ENCODE measurements at places on chromosomes 2 and 18.

- no peak for DNase-seq
These were observed 14.6 kb downstream of the TTR start for GRCh38 chr18:31606265-31606664.

- DNase-seq = peak; percentile 80
These were observed 336.7 kb upstream of the CNTNAP5 start for GRCh38 chr2:123688231-123688940.

GRCh38 chr2:122523143-122523542, 767.7 kb downstream of the TSN start:
- no peak for DNase-seq

DNA sequence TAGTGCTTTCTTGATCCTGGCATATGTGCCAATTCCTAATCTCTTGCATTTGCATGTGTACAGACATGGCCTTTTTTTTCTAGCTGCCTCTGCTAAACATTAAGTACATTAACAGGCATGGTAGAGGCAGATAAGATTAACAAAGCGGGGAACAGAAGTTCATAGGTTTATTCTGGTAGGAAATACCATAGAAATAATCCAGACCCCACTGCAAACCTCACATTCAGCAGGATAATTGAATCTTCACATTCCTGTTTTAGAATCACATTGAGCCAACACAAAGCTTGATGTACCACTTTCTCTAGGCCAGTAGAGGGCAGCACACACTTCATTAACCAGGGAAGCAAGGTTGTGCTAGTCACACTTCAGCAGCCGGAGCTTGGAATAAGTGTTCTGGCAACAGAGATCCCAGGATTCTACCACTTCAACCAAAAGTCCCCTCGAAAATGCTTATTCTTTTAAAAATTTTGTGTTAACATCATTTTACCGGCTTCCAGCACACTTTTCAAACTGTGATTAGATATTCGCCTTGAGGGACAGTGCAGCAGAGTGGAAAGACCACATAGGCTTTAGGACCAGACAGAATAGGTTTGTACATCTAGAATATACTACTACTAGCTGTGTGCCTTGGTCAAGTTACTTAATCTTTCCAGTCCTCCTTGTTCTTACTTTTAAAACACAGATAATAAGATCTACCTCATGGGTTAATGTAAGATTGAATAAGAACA, 420.2 kb upstream of the CHST9 start:
- DNase-seq = peak; percentile 17

DNA sequence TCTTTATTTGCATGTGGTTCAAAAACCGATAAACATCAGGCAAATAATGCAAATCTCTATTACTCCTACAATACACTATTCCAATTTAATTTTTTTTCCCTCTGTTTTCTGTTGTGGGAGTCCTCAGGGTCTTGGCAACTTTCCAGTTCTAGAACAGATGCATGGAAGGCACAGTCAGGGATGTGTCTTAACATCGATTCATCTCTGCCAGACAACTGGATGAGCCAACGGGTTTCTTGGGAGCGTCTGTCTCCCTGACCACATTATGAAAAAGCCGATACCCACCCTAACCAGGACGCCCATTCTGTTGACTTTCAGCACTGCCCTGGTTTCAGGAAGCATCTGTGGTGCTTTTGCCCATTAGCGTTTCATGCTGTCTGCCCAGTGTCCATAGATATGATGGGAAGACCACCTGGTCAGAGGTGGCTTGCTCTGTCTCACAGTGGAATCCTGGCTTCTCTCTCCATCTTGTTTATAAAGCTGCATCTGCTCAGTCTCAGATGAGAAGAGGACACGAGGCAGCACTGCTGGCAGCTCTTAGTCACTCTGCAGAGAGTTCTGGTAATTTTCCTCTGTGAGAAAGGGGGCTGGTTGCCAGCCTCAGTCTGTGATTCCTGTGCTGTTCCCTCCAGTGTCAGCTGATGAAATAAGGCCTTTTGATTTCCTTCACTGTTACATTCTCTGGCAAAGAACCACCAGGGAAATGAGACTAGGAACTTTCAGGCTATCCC, 57.9 kb upstream of the KCNE4 start:
- DNase-seq = peak; percentile 87

- no peak for DNase-seq
These were observed 23.1 kb upstream of the DSG3 start for GRCh38 chr18:31424383-31424988.

GRCh38 chr2:63888490-63889402, 47.0 kb downstream of the UGP2 start:
- DNase-seq = no peak

- no peak for DNase-seq
These were observed 4.9 kb upstream of the PDCD1 start for GRCh38 chr2:241863536-241863954.

GRCh38 chr2:34949316-34949715, 1350.2 kb upstream of the FAM98A start:
- no peak for DNase-seq

DNA sequence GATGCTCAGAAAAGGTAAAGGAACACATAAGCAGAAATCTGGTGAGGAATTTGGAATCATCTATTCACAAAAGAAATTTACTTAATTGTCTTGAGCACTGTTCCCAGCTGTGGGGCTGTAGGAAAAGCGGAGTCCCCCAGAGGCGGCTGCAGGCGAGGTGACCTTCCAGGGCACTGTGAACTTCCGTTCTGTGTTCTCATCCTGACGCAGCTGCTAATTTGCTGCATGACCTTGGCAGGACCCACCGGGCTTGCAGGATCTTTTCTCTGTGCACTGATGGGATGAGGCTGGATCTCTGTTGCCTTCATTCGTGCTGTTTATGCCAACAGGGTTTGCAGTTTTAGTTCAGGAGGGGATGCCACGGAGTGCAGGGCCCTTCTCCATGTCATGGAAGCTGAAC, 301.9 kb upstream of the MYT1L start:
- no peak for DNase-seq

GRCh38 chr2:173874003-173874893, 90.9 kb downstream of the SP3 start:
- DNase-seq = no peak

DNA sequence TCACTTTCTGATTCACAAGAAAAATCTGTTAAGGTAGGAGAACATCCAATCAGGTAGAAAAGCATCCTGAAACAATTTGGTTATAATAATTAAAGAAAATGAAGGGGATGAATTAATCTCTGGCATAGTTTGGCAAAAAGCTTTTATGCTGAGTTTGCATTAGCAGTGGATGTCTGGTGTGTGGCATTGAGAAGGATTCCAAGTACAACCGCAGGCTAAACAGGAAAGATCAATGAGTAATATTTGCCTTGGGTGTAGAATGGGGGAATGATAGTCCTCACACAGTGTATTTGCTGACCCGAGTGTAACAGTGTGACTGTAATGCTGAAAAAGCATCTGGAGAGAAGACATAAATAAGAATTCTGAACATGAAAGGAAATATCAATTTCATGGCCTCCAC, 68.3 kb upstream of the SESTD1 start:
- no peak for DNase-seq

DNA sequence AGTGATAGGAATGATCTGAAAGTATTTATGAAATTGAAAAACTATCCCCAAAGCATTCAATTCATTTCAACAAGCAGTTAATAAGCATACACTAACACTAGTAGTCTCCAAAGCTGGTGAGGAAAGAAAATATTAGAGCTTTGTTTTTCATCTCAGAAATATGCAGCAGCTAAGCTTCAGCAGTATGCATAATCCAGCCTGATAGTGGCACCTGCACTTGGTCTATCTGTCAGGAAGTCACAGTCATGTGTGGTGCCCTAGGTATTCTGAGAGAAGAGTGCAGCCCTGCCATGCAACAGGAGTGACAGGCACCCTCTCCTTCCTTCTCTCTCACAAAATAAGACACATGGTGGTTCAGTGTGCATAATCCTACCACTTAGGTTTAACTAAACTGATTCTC, 158.8 kb downstream of the DYM start:
- DNase-seq = no peak

DNA sequence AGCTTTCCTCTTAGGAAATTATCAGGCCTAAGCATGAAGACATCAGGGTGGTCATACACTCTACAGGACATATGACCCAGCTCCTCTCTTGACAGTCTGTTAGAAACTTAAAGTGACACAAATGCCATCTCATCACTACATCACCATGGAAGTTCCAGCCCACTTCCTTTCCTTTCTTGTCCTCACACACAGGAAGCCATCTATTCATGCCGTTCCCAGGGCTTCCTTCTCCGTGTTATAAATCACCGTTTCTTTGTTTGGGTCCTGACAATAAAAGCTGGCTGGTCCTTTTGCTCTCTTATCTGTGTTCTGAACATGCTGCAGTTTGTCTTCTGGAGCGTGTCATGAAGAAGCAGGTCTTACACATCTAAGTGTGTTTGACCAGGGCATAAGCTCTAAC, 692.1 kb upstream of the CELF4 start:
- DNase-seq = no peak

DNA sequence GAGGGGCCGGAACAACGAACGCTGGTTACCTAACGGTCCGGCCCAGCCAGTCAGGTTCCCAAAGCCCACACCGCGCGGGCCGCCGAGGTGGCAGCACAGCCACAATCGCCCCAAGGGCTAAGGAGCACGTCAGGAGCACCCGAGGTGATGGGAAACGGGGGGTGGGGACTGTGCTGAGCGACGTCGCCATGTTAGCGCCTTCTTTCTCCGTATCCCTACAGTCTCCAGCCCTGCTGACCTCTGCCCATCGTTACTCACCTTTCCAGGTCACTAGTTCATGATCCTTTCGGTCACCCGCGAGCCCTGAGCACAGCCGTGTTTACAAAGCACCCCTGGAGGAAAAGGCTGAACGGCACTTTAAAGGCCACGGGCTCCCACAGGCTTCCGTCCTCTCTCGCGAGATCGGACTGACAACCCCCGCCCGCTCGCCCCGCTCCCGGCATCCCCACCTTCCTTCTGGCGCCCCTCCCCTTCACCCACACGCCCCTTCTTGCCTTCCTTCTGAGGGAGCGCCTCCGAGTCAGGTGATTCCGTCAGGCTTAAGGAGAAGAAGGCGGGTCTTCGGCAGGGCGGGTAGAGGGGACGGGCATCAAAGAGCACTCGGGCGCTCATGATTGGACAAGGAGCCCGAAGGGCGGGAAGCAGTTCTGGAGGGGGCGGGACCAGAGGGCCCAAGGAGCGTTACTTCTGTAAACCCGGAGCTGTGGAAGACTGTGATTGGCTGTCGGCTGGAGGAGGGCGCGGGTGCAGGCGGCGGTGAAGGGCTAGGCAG, at the start of gene ATF2:
Gene ATF2, minus strand, starts transcription at position 412 of the 772 bp plus-strand sequence. CDS start 31,760 bp downstream, outside the sequence.
- peak; percentile 99 for DNase-seq

DNA sequence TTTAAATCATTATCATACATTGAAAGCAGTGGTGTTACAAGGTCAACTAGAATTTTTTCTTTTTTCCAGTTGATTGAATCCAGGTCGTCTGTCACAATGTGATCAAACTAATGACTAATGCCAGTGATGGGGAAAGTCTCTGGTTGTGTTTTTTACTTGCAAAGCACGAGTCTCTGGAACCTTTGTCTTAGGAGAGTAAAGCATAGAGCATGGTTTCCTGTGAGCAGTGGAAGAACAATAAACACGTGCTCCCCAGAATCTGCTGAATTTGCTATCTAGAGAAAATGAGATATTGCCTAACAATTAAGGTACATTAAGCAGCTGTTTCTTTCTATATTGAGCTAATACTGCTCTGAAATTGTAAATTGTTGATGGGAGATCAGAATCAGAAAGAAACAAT, 1332.4 kb upstream of the TMEFF2 start:
- DNase-seq = no peak

- DNase-seq = no peak
These were observed 30.5 kb downstream of the PREPL start for GRCh38 chr2:44330801-44331200.

- DNase-seq = no peak
These were observed 67.5 kb upstream of the RGPD5 start for GRCh38 chr2:109726379-109727270.

DNA sequence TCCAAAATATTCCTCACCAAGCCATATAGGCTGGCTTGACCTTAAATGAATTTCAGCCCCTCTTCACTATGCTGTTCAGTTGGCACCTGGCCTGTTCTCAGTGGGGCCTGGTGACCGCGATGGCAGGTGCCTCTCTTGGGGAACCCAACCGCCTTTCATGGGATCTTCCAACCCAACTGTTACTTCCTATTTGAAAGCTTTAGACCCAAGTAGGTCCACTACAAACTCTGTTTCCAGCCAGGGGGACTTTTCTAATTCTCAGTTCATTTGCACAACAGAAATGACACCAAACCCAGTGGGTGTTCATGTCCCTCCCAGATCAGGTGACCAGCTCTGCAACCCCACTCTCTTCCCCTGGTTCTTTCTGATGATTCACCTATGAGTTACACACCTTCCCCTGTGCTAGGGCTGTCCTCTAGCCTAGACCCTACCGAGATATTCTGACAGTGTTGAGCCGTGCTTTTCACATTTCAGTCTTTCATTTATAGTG, 35.6 kb upstream of the NDUFV2 start:
- DNase-seq = no peak

- DNase-seq = no peak
These were observed 44.2 kb upstream of the LYPD6B start for GRCh38 chr2:148994341-148994740.

DNA sequence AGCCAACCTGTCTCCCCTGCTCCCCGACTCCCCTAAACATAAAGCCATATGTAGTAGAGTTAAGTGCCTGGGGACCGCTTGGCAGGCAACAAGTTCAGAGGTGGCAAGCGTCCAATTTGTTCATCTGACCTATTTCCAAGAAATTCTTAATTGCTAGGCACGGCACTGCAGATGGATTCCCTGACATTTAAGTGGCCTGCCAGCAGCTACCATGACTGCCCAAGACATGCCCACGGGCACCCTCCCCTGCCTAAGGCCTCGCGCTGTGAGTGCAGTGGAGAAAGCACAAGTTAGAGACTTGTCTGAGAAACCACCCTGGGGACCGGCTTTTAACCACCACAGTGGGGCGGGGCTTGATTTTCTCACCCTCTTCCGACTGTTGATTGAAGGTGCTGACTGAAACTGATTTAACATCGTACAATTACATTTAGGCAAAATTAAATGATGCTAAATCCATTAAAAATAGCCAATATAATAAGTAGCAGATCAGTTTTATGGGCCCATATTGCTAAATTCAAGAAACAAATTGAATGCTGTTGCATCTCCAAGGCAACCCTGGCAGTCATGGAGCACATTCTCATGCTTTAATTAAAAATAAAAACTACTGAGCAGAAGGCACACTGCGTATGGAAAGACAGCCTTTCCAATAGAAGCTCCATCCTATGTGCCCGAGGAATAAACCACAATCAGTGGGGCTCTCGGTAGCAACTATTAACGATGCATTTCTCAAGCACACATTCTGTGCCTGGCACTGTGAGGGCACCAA, 163.6 kb upstream of the ACAA2 start:
- peak; percentile 84 for DNase-seq

DNA sequence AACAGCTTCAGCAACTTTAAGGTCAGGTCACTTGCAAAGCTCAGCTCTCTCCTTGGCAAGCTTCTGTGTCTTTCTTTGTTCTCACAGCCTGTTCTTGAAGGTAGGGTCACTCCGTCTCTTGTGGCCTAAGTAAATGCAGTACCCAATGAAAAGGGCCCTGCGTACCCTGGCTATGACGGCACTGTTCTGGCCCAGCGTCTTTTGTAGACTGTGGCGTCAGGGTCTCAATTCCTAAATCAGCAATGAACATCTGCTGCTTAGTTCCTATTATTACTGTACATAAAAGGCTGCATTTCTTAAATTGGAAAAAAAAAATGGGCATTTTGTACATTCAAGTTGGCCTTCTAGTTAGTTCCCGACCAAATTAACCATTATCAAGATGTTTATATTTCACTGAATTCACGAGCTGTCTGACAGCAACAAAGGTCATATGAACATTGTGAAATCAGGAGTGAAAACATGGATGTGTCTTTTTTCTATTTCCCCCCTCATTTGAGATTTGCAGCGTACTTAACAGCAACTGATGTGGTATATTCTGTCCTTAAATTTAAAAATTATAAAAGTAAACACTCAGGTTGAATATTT, 17.0 kb upstream of the MTCL1 start:
- DNase-seq = no peak

- no peak for DNase-seq
These were observed 416.8 kb downstream of the RNF144A start for GRCh38 chr2:7333960-7334493.
